AG20443 (cell line): ENCODE measurements at places on chromosomes 6 and 20.
A peak's percentile ranks its signal among the peaks of the same experiment; 100 is the strongest.

GRCh38 chr6:130019326-130020072 lies 1.1 kb downstream of the L3MBTL3 start:
- DNase-seq: peak; percentile 50

- DNase-seq: no peak
Observed at GRCh38 chr6:38656896-38657295, 17.2 kb upstream of the BTBD9 start.

DNA sequence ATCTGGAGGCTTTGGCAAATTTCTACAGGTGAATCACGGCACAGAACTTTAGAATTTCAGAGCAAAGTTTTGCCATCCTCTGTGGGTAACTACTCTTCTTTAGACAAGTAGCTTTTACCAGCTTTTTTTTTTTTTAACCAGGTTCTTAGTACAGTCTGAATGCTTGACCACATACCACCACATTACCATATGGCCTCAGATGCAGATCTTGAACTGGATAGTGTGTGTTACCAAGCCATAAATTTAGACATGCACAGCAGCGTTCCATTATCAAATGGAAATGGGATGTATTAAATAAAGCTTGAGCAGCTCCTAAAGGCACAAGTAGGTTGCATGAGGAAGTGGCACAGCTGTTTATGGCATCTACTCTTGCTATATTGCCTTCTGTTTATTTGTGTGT lies 38.3 kb upstream of the PRSS16 start:
- DNase-seq: no peak

GRCh38 chr20:57528148-57528547 lies 3.2 kb upstream of the CTCFL start:
- no peak for DNase-seq

DNA sequence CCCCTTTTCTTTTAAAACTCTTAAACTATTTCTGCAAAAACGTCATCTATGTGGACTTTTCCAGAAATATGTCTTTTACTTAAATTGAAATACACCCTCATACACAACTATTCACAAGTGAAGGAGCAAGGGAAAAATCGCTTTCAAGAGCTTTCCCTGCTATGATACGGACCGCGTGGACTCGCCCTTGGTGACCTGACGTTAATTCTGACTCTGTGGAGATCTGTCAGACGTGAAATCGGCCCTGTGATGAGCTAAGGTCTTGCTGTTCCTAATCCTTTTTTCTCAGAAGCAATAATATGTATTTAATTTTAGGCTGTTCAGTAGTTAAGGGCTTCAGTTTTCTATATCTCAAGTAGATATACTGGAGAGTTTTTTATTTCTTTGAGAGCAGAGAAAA lies 113.6 kb downstream of the RPP40 start:
- DNase-seq: no peak
